Stimulated activated naive CD8-positive, alpha-beta T cell treated with anti-CD3 and anti-CD28 coated beads, Interleukin-15, amount 100 ng/mL, for 72 hours (primary cell): ENCODE measurements at places on chromosomes 7 and 10.
A peak's percentile ranks its signal among the peaks of the same experiment; 100 is the strongest.

- no peak for DNase-seq
Measured at GRCh38 chr7:3892157-3892556, 591.1 kb downstream of the SDK1 start.

- no peak for DNase-seq
Measured at GRCh38 chr7:36951257-36951697, 227.0 kb upstream of the AOAH start.

DNA sequence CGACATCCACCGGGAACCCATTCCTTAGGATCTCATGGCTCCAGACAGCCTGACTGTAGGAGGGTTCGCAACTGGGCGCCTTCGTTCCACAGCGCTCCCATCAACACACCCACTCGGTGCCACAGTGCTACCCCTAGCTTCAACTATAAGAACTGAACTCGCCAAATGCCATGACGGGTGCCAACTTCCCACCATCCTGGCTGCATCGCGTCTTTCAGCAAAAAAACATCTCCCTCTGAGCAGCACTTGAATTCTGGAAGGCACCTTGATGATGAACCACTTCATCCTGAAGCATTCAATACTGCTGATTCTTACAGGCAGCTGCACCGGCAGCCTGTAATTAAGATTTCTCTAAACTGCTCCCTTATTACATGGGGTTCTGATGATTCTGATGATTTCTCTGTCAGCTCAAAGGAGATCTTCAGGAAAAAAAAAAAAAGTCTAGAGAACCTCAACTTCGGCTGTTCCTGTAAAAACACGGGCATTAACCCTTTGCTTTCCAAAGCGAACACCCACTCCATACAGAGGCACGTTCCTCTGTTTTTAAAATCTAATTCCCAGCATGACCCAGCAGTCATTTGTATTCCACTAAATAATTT, 1.3 kb downstream of the CYTH3 start:
- peak; percentile 17 for DNase-seq

DNA sequence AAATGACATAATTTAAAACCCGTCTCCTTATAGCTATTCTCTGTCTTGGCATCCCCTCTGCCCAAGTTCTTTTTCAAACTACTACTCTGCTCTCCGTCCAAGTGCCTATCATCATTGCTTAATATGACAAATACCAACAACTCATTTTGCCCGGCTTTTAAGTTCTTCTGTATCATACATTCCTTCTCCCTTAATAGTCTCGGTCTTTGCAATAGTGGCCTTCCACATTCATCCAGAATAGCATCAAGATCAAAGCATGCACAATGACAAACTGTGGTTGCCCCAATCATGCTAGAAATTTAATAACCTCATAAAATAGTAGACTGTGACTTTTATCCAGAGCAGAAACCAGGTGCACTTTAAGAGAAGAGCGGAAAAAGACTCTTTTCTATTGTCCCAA, 198.9 kb downstream of the ETV1 start:
- DNase-seq: no peak

DNA sequence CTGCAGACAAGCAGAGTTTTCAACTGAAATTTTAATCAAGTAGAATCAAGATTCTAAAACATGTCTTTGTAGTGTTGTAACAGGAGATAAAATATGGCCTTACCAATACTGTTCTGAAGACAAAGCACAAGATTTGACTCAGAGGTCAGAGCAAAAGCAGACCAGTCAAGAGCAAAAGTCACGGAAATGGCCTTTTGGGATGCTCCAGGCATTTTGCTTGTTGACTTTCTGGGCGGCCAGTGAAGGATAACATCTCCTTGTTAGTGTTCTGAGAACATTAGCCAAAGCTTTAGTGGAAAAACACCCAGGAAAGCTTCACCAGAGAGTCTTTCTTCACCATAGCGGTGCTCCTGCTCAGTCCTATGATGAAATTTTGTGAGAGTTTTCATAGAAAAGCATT, 590.6 kb downstream of the ARL4A start:
- DNase-seq: no peak

GRCh38 chr7:31307972-31308371, 32.6 kb downstream of the NEUROD6 start:
- DNase-seq: no peak

DNA sequence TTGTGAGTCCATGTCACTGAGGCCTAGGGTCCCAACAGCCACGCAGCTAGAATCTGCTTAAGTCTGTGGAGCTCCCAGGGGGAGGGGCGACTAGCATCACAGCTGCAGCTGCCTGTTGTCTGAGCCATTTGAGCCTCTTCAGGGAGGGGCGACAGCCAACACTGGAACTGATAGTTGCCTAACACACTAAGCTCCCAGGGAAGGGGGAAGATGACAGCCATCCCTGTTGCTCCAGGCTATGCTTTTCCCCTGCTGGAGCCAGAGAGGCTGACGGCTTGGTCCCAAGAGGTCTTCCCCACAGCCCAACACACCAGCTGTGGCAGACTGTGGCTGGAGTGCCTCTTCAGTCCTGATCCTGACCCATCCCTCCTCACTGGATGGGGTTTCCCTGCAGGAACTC, 817.5 kb downstream of the NXPH1 start:
- no peak for DNase-seq

DNA sequence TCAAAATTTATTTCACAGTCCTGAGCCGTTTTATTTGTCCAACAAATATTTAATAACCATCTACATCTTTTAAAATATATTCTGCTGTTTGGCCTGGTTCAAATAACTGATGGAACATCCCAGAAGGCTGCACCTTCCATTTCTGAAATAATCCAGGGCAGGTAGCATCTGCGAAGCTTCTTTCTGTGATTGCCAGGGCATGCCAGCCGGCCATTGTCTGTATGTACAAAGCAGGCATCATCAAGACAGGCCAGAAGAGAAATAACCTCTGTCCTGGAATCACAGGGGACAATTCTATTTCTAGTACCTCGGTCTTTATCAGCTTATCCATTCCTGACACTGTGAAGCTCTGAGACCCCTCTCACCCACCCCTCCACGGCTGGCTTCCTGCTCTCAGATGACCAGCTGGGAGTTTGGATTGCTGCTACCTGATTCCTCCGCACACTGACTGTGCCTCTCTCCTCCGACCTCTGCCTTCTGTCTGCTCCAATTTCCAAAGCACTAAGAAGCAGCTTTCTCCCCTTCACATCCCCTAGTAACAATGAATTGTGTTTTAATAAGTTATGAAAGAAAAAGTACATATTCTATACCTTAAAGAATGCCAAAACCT, 8.0 kb downstream of the DGKI start:
- no peak for DNase-seq

DNA sequence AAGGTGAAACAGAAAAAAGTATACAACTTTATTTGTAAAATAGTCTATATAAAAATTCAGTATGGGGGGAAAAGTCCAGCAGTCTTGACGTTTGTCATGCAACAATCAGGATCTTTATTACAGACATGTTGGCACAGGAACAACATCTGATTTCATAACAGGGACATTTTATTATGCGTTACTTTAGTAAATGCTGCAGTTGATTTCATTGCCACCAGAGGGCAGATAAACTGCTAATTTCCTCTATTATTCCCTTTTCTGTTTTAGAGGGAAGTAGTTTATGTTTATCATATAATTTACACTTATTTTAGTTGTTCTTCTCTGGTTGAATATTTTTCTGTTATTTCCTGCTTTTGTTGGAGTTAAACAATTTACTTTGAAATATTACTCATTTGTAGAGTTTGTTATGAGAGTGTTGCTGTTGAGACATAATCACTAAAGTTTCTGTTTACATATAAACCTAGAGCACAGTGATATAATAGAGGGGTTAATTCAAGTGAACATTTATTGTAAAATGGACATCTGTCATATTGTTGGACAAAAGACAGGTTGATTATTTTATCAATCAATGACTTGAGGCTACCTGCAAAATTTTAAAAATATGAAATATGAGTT, 3.3 kb downstream of the PLXDC2 start:
- DNase-seq: no peak

- DNase-seq: no peak
Measured at GRCh38 chr7:139887992-139888481, 59.0 kb downstream of the TBXAS1 start.
